Stimulated activated CD4-positive, alpha-beta T cell treated with anti-CD3 and anti-CD28 coated beads, TNF-alpha, amount 100 ng/mL, for 1 hour (primary cell): ENCODE measurements at places on chromosomes 7 and 10.

DNA sequence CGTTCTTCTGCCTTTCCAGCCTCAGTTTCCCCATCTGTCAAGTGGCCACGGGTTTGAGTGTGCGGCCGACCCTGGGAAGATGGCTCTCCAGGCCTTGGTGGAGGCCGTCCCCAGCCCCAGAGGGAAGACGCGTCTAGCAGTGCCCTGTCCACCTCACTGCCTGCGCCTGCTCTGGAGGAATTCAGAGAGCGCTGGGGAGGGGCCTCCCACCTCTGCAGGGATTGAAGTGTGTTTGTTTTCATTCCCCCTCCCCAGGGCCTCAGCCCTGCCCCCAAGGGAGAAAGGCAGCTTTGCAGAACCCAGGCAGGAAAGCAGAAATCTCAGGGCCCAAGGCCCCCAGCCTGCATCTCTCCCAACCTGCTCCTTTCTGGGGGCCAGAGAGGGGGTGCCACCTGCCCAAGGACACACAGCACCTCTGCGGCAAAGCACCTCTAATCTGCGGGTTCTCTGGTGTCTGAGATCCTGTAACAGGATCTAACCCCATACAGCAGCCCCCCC, 91.0 kb downstream of the MICALL2 start:
- no peak for DNase-seq

DNA sequence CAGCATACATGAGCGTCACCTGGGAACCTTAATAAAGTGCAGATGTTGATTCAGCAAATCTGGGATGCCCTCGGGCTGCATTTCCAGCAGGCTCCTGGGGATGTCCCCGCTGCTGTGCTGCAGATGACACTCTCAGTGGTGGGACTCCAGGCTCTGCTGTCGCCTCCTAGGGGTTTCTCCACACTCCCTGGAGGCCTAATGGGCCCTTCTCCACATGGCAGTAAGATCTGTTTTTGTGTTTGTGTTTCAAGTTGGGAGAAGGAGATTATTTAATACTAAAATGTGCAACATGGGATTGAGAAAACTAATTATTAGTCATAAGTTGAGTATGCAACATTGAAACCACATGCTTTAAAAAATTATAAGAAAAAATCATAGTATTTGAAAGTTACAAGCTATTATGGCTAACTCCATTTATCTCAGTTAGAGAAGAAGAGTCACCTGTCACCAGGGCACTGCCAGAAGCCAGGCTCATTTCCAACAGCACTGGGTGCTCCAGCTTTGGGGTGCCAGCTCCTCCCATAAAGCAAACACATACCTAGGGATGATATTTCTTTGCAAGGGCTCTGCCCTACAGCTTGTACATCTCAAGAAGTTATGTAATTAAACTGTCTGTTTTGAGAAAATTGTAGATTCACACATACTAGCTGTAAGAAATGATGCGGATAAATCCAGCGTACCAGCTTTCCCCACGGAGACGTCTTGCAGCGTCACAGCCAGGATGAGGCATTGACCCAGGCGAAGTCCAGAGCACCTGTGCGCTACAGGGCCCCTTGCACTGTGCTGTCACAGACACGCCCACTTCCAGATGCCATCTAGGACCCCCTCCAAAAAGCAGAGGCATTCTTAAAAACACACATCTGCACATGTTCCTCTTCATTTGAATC, 106.4 kb downstream of the EGFR start:
- no peak for DNase-seq

GRCh38 chr7:66571568-66571967, 57.1 kb upstream of the KCTD7 start:
- no peak for DNase-seq

GRCh38 chr10:100325158-100325557, 4.9 kb downstream of the PKD2L1 start:
- DNase-seq: no peak

DNA sequence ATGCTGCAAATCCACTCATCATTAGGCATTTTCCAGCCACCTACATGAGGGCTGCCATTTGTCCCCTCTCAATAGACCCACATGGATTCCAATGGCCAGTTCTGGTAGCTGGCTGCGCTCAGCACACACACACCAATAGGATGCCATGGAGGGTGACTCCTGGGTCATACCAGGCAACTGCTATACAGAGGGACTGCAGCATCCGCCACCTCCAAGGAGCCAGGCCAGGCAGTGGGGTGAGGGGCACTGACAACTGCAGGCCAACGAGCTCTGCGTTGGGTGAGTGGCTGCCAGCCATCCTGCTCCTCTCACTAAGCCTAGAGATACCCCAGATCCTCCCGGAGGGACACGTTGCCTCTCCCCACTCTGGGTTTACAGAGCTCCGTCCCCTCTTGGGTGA, 118.8 kb upstream of the NANOS1 start:
- DNase-seq: no peak

DNA sequence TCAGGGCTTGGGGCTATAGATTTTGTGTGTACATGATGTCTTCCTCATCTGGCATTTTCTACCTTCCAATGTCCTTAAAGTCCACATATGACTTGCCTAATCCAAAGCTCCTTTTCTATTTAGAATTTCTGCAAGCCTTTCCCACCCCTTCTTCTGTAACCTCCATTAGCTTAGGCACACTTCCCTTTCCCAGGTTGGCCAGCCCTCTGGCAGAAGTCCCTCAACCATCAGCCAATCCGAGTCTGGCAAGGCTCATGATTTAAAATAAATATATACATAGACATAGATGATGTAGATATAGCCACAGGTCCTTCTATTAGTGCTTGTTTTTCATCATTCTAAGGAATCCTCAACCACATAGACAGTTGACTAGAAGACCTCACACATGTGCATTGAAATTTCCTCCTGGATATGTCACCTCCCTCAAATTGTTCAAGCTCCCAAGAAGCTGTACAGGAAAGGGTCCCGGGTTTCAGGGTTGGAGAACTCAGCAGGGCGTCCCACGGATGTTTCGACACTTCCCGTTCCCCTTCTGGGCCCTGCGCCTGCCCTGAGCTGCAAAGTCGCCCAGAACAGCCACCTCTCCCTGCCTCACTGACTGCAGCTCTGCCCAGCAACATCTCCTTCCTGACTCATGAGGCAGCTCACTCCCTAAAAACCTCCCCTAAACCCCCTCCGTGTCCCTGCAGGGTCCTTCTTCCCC, 20.4 kb upstream of the PIK3AP1 start:
- no peak for DNase-seq

- no peak for DNase-seq
These were observed 184.7 kb downstream of the VTI1A start for GRCh38 chr10:112631501-112632400.

DNA sequence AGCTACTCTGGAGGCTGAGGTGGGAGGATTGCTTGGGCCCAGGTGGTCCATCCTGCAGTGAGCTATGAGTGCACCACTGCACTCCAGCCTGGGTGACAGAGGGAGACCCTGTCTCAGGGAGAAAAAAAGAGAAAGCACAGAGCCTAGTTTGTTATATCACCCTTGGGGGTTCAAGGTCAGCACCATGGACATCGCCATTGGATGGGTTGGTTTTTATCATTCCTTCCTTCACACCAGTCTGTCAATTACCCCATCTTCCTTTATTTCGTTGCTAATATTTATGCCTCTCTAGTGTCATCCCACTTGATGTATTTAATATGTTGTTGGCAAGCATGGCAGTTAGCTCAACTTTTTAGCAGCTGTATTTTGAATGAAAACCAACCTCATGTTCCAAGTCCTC, 182.3 kb downstream of the NSUN6 start:
- no peak for DNase-seq

DNA sequence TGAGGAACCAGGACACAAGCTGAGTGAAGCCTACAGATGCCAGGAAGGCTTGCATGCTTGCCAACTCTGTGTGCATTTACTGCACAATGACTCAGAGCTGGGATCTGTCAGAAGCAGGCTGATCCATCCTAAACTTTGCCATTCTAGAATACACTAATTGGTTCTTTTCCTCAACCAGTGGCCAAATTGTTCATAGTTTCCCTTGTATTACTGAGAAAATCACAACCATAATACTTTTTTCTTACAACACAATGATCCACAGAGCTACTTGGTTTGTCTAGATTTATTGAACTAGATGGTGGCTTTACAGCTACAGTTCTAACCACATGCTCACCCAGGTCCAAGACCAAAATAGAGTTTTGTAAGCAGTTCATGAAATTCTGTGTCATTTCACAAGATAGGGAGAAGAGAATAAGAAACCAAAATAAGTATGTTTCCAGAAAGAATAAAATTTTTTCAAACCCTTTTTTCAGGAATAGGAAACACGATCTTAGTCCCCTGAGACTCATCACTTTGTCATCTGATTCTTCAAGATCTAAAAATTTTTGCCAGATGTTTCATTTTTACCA, 21.0 kb upstream of the LRRC17 start:
- DNase-seq: no peak

- DNase-seq: no peak
These were observed 180.5 kb upstream of the AOAH start for GRCh38 chr7:36904802-36905201.

- DNase-seq: no peak
These were observed 153.5 kb downstream of the ELFN1 start for GRCh38 chr7:1823376-1824150.

GRCh38 chr7:7098280-7098818, 84.0 kb upstream of the C1GALT1 start:
- DNase-seq: no peak

DNA sequence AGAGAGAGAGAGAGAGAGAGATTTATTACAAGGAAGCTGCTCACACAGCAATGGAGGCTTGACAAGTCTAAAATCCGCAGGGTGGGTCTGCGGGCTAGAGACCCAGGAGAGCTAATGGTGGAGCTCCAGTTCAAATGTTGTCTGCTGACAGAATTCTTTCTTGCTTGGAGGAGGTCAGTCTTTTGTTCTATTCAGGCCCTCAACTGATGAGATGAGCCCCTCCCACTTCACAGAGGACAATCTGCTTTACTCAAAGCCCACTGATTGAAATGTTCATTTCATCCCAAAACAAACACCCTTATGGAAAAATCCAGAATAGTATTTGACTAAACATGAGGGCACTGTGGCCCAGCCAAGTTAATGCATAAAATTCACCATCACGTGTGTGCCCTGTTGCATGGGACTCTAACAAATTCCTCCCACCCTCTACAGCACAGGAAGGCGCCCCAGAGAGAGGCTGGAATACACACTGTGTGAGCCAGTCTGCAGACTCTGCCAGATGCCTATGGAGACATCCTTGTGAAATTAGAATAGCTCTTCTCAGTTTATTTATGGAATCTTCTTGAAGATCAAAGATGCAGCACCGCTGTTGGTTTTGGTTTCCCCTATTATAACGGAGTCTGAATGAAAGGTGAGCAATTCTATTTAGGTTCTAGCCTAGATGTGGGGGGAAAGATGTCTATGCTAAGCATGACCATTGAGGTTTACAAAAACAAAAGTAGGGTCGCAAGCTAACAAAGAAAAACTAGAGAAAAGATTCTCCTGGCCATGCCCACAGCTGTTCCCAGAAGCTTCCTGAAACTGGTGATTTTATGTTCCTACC, 123.0 kb upstream of the SFMBT2 start:
- DNase-seq: no peak

- DNase-seq: peak; percentile 21
These were observed 67.5 kb downstream of the PFKFB3 start for GRCh38 chr10:6269953-6270867.

GRCh38 chr10:123175389-123176387, 21.5 kb downstream of the BUB3 start:
- DNase-seq: no peak

GRCh38 chr10:127067542-127068194, 128.7 kb downstream of the INSYN2A start:
- no peak for DNase-seq

GRCh38 chr7:104341546-104341945, 13.1 kb downstream of the LHFPL3 start:
- DNase-seq: no peak

GRCh38 chr7:6020371-6021286, 10.5 kb upstream of the ANKRD61 start:
- DNase-seq: no peak

DNA sequence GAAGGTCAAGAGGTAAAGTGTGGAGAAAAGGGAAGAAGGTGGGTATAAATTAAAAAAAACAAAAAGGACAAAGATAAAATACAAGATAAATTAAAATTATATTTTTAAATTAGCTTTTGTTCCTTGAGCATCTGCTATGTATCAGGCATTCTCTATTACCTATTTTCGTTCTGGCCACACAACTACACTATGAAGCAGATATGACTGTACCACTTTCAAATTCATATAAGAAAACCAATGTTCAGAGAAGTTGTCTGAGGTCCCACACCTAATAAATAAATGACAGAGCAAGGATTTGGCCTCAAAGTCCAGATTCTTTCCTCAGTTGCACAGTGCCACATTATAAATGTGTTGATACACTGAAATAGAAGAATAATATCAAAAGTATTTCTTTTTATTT, 103.8 kb upstream of the PCDH15 start:
- DNase-seq: no peak

GRCh38 chr10:103153302-103154197, 39.5 kb downstream of the NT5C2 start:
- no peak for DNase-seq

DNA sequence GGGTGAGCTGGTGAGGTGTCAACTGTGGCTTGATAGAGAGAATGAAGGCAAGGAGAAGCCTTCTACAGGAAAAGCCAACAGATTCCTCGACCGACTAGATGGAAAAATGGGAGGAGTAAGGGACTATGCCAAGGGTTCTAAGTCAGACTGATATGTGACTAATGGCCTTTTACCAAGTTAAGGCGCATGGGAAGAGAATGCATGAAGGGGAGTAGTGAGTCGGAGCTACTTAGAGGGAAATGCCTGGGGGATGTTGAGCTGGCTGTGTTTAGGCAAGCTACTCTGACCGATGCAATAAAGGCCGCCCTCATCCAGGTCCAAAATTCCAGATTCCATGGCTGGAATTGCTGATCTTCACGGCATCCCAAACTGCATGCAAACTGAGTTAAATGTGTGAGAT, 48.2 kb downstream of the APBB1IP start:
- DNase-seq: no peak

GRCh38 chr7:153023194-153023592, 263.6 kb downstream of the ACTR3B start:
- no peak for DNase-seq

DNA sequence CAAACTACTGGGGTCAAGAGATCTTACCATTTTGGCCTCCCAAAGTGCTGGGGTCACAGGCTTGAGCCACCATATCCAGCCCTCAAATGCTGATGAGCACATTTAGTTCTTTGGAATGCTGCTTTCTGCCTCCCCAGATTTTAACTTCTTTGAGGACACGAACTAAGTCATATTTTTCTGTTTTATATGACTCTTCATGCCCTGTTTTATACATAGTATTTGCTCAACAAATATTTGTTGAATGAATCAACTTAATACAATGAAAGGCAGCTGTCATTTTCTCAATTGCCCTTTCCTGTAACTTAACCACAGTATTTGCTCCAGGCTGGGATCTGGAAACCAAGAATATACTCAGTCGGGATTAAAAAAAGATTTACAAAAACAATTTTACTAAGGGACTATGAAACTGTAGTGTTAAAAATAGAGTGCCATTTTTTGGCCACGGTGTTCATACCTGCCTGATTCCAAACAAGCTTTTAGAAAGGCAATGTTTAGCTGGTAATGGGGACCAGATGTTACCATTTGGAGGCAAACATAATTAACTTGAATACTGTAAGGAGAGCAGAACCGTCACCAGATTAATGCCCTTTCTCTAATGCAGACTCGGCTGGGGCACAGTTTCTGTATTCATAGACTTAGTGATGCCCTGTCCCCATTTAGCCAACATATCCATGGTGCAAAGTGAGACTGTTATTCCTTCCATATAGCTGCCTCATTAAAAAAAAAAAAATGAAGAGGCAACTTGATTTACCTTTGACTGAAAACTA, 117.6 kb downstream of the NRP1 start:
- DNase-seq: no peak
